ENCODE measurements at places on chromosomes 13 and 19. TPM values are rescaled to one million over a fixed set of nuclear protein-coding genes. Genes with fewer than 3 reads are reported as not detected.

DNA sequence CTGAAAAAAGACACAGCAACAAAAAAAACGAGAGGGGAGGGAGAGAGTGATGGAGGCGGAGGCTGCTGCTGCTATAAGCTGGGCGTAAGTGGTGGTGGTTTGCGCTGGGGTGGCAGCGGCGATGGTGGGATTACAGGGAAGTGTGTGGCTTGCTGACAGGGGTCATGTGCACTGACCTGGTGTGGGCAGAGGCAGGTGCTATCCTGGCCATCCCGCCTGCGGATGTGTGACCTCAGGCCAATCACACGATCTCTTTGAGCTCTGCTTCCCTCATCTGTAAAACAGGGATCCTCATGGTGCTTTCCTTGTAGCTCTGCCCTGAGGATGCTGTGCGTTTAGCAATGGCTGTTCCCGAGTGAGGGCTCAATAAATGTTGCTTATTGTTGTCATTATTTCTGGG, 3.3 kb upstream of the ZNF580 start:
- no peak for DNase-seq

GRCh38 chr13:94309997-94310855, 169.3 kb downstream of the DCT start:
- DNase-seq, result no peak

GRCh38 chr19:22634450-22634827, 315 bp downstream of the ZNF492 start:
- DNase-seq, result no peak

DNA sequence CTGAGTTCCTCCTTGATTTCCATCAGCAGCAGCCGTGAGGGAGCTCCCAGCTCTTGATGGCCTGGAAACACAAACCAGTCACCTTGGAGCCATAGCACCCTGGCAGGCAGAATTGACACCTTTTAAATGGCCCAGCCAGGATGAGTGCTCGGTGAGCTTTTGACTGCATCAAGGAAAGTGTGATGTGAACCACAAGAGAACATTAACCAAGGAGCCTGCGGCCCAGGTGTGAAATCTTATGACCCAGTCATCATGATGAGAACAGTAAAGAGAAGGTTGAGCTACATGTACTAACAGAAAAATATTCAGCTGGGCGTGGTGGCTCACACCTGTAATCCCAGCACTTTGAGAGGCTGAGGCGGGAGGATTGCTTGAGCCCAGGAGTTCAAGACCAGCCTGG, 22.8 kb downstream of the SUGP2 start:
- DNase-seq, result no peak

DNA sequence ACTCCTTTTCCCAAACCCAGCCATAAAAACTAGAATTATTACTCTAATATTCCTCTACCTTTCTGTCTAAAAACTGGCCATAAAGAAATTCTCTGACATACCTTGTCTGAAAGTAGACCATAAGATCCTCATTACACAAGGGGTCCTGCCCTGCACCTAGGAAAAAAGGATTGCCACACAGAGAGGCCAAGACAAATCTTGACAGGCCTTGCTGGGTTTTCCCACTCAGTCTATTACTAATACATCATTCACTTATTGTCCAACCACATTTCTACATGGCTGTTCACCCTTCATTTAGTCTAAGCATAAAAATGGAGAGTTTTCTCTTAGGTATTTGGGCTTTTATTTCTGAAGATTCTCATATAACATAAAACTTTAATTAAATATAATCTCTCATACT, 319.8 kb downstream of the PCDH20 start:
- no peak for DNase-seq

POU4F1 gene
- 0.48 TPM for polyA plus RNA-seq

Data from large intestine (tissue), 12 donors.